Ammon's horn (tissue), 1 donor: ENCODE measurements at places on chromosomes 1 and 21.
A peak's percentile ranks its signal among the peaks of the same experiment; 100 is the strongest.

DNA sequence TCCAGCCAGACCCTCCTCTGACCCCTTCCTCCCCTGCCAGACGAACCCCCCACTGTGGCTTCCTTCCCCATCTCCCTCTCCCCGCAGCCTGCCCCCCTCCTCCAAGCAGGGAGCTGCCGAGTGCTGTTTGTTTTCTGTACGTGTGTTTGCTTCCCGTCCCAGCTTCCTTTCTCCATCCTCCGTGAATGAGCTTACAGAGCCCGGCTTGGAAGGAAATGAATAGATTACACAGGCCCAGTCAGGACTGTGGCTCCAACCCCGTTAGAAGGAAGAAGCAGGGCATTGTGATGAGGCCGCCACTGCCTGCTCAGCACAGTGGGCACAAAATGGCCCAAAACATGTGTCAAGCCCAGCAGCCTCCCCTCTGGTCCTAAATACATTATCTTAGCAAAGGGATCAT is 123.2 kb downstream of the IGSF21 start:
- DNase-seq, result peak; percentile 84

DNA sequence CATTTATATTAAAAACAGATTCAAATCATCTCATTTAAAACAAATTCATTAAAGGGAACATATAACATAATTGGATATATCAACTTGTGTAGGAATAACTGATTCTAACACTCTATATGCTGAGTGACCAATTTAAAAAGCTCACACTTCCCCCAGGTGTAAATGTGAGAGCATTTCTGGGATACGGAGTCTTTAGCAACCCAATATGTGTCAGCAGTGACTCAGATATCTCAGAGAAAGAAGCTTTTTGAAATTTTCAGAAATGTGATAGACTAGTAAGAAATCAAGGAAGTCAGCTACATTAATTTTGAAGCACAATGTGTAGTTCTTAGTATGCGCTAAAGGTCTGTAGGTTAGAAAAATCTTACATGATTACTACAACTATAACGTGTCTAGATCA is 87.9 kb upstream of the SERTAD4 start:
- DNase-seq, result no peak

DNA sequence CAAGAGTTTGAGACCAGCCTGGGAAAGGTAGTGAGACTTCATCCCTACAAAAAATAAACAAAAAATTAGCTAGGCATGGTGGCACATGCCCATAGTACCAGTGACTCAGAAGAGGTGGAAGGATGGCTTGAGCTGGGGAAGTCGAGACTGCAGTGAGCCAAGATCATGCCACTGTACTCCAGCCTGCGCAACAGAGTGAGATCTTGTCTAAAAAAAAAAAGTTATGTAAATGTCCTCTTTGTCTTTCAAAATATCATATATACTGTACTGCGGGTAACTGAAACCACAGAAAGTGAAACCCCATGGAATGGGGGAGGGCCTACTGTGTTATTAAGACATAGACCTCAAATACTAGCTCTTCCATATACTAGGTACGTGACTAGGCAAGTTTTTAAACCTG is 20.8 kb downstream of the ACADM start:
- DNase-seq, result no peak

GRCh38 chr1:174689524-174689923 is 241.8 kb downstream of the GPR52 start:
- no peak for DNase-seq

- DNase-seq, result no peak
Measured at GRCh38 chr1:94281361-94282142, 44.2 kb upstream of the ARHGAP29 start.

GRCh38 chr1:154972517-154973343 is 1.8 kb upstream of the CKS1B start:
- peak; percentile 56 for DNase-seq

GRCh38 chr1:239436286-239436685 is 49.9 kb downstream of the CHRM3 start:
- DNase-seq, result no peak

GRCh38 chr1:31548534-31548906 is 27.8 kb upstream of the TINAGL1 start:
- no peak for DNase-seq

DNA sequence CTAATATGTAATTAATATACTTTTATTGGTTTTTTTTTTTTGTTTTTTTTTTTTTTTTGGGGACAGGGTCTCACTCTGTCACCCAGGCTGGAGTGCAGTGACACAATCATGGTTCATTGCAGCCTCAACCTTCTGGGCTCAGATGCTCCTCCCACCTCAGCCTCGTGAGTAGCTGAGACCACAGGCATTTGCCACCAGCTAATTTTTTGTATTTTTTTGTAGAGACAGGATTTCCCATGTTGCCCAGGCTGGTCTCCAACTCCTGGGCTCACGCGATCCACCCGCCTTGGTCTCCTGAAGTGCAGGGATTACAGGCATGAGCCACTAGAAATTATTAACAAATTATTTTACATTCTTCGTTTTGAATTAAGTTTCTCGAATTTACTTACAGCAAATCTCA is 16.8 kb upstream of the POGZ start:
- no peak for DNase-seq

GRCh38 chr1:170929835-170930554 is 5.3 kb upstream of the MROH9 start:
- DNase-seq, result peak; percentile 75

GRCh38 chr1:214471458-214471857 is 79.9 kb downstream of the PTPN14 start:
- no peak for DNase-seq

DNA sequence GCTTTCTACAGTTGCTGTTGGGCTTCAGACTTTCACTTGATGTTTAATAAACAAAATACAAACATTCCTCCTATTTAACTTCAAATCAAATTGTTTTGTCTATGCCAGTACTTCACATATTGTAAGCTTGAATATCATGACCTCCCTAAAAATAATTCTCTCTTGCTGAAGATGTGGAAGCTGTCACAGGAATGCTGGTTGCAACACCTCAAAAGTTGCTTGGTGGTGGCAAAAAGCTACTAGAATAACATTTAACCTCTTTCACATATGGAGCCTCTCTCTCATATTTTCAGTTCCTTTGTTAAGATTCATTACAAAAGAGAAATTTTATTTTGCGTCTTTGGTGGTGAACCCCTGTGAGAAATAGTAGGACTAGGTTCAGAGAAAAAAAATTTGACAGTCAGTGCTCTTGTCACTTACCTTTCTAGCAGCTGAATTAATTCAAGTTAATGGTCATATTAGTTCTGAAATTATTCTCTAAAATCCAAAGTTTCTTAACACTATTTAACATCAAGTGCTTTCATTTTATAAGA is 25.5 kb upstream of the F13B start:
- DNase-seq, result no peak

DNA sequence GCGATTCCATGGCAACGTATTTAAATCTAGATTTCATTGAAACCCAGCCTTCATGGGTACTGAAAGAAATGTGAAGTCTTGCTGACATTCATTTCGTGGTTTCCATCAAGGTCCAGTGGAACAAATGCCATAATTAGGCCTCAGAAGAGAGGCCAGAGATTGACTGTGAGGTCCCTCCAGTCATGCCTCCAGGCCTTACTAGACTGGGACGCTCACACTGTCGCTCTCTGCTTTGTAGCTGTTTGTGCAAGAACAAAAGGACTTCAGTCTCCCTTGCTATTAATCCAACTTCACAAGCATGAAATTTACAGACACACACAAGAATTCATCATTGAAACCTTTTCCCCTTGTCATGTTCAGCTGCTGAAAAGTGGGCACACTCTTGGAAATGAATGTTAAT is 180.4 kb upstream of the FOXD3 start:
- DNase-seq, result peak; percentile 5

DNA sequence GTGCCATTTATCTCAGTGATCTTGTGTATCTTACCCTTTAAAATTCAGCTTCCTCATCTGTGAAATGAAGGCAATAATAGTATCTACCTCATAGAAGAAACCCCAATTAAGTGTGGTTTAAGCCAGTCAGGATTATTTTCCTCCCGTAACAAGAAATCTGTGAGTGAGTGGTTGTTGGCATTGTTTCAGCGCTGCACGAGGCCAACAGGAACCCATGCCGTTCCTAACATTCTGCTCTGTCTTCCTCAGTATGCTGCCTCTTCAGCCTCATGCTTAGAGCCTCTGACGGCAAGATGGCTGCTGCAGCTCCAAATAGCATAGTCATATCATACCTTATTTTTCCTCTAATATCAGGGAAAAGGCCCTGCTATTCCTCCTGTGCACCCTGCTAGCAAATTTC is 289.7 kb downstream of the TM2D1 start:
- no peak for DNase-seq

DNA sequence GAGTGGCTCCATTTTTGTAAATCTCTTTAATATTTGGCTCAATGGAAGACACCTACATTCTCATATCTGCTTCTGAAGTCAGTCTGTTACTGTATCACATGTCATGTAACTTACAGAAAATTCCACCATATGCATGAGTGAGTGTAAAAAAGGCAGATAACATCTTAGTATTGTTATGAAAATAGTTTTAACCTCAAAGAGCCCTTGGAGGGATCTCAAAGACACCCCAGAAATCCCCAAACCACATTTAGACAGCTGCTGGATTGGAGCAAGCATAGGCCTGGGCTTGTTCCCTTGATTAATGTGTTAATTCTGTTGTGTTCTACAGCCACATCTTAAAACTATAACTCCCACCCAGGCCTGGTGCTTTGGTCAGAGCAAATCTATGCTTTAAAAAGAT is 16.9 kb downstream of the MACO1 start:
- no peak for DNase-seq

DNA sequence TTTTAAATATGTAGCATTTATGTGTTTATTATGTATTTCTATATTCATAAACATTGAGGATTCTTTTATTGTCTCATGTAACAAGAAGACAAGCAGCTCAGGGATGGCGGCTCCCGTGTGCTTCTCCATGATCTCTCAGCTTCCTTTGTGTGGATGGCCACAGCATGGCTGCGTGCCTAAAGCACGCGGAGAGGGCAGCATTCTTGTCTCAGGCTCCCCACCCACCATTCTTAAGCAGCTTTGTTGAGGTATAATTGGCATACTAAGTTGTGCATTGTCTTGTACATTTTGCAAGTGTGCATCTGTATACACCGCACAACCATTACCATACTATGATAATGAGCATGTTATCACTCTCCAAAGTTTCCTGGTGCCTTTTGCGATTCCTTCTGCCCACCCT is 81.6 kb downstream of the CAMTA1 start:
- no peak for DNase-seq

DNA sequence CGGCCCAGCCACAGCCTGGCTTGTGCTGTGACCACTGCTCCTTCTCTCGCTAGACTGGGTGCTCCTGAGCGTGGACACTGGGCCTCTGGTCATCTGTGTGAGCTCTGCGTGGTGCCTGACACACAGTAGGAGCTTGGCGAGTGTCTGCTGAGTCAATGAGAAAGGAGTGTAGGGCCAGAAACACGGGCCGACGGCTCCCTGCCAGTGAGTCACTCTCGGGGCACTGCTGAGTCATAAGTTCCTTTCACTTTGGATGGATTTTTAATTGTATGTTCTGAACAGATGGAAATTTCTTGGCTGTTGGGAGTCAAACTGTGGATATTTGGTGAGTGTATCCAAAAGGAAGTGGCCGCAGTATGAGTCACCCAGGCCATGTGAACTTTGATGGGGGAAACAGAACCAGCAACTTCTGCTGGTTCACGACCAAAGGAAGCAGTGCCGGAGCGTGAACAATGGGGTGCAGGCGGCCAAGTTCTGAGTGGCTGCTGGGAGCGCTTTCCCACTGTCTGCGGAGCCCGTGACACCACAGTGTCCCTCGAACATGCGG is 41.0 kb upstream of the COL18A1 start:
- DNase-seq, result peak; percentile 73

GRCh38 chr1:70427976-70428375 is 16.9 kb downstream of the CTH start:
- DNase-seq, result no peak

GRCh38 chr1:22531251-22531650 is 32.0 kb upstream of the EPHA8 start:
- no peak for DNase-seq

- peak; percentile 95 for DNase-seq
Measured at GRCh38 chr1:61184040-61184713, 101.8 kb downstream of the NFIA start.

DNA sequence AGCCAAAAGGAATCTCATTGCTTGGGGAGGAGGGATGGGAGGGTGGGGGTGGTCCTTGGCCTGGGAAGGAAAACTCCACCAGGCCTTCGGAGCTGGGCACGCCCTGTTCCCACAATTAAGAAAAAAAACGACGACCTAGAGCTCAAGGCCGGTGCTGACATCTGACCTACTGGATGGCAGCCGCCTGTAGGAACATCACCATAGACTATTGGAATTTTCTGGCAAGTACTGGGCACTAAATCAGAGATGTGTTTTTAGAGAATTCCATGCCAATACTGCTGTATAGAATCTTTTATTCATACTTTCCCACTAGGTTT is 729 bp downstream of the NADK start:
- DNase-seq, result no peak

GRCh38 chr1:151817353-151817730 is 12.1 kb upstream of the LINGO4 start:
- DNase-seq, result no peak
